ENCODE measurements at places on chromosomes 11 and 22.

DNA sequence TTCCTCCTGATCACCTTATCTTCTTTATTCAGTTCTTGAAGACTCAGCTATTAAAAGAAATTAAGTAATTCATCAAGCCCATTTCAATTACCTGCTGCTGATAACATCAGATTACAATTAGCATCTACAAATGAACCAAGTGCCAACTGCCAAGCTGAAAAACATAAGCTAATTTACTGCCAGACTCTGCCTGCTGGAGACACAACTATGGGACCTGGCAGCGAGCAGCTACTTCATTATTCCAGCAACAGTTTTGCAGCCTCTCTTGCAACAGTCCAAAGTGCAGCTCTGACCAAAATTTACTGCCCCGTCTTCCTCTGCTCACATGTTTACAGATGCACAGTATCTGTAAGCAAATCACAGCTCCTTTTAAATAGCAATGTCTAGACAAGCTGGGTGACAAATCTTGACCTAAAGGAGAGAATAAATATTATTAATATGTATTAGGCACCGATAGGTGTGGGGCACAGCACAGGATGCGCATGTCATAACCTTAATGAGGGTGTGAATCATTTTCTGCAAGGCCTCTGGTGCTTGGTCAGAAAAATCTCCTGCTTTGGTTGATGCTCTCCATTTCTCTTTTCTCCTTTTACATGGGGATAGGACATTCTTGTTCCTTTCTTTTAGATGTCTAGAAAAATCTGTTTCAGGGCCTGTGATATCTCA lies 232.2 kb upstream of the PITPNB start:
- no peak for DNase-seq

DNA sequence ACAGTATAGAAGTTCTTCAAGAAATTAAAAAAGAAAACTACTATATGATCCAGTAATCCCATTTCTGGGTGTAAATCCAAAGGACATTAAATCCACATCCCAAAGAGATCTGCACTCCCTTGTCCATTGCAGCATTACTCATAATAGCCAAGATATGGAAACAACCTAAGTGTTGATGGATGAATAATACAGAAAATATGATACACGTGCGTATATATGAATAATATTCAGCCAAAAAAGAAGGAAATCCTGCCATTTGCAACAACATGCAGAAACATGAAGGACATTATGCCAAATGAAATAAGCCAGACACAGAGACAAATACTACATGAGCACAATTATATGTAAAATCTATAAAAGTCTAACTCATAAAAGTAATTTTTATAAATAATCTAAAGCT lies 306.3 kb upstream of the ANO3 start:
- DNase-seq = no peak

- no peak for DNase-seq
These were observed 15.1 kb upstream of the RGL4 start for GRCh38 chr22:23675502-23676415.

DNA sequence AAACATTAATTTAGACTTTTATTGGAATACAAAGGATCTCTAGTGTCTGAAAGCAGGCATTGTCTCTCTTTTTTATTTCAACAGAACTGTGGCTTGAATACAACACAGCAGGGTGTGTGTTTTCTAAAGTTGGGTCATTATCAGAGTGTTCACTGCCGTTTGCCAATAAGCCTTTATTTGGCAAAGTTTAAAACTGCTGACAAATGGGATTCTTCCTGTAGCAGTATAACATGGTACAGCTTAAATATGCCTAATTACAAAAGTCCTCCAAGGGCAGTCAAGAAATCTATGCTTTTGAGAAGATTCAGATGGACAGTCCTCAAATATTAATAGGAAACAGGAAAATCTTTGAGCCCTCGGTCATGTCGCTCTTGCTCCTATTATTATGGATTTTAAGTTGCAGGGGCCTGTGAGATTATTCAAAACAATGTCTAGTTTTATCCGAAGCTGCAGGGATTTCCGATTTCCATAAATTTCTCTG lies 199.9 kb downstream of the MAML2 start:
- no peak for DNase-seq

GRCh38 chr22:46113110-46113909 lies 37.0 kb upstream of the PPARA start:
- no peak for DNase-seq

DNA sequence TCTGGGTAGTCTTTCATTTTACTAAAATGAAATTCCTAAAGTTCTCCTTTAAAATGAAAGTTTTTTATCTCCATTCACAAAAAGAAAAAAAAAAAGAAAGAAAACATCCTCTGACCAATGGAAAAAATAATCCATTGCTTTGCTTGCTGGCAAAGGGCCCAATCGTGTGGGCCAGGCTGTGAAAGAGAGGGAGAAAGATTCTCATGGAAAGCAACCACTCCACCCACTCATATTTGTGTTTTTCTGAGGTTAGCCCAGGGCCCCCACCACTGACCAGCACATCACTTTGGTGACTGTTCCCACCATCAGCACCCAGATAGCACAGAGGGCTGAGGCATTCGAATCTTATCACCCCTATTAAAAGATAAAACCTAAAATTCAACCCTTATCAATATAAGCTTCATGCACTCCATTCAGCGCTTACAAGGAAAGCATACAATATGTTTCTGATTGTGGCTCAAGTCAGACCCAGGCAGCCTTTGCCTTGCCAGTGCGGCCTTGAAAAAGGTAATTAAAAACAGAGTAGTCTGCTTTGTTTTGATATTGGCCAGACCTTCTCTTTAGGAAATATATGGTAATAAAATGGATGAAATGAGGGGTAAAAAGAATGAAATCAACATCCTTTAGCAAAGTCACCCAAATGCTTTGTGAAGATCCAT lies 192.8 kb downstream of the ETS1 start:
- no peak for DNase-seq

Data from activated T-cell treated with anti-CD3 and anti-CD28 coated beads for 4 hours (primary cell).